GM13977 (cell line): ENCODE measurements at places on chromosomes 16 and 17.

GRCh38 chr16:57343221-57343620, 15.4 kb upstream of the CCL22 start:
- no peak for DNase-seq

GRCh38 chr16:3113765-3114479, 1.5 kb downstream of the ZNF205 start:
- DNase-seq: no peak

DNA sequence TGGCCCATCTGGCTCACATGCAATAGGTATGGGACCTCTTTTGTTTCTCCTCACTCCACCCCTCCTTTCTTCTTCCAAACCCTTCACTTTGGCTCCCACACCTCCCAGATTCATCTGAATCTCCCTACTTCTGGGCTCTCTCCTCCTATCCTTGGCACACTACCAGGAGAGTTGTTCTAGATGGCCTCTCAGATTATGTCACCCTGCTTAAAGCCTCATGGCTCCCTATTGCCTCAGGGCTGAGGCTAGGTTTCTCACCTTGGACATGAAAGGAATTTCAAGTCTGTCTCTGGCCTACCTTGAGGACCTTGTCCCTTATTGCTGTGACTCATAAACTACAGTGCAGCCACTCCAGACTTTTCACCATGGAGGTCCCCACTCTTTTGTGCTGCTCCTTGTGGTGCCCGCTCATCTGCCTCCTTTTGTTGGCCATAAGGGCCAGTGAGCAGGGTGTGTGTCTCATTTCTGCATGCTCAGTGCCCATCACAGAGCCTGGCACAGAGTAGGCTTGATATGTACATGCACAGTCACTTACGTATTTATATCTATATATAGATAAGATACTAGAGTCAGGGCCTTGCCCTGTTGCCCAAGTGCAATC, 1.0 kb upstream of the MFAP4 start:
- DNase-seq: no peak

DNA sequence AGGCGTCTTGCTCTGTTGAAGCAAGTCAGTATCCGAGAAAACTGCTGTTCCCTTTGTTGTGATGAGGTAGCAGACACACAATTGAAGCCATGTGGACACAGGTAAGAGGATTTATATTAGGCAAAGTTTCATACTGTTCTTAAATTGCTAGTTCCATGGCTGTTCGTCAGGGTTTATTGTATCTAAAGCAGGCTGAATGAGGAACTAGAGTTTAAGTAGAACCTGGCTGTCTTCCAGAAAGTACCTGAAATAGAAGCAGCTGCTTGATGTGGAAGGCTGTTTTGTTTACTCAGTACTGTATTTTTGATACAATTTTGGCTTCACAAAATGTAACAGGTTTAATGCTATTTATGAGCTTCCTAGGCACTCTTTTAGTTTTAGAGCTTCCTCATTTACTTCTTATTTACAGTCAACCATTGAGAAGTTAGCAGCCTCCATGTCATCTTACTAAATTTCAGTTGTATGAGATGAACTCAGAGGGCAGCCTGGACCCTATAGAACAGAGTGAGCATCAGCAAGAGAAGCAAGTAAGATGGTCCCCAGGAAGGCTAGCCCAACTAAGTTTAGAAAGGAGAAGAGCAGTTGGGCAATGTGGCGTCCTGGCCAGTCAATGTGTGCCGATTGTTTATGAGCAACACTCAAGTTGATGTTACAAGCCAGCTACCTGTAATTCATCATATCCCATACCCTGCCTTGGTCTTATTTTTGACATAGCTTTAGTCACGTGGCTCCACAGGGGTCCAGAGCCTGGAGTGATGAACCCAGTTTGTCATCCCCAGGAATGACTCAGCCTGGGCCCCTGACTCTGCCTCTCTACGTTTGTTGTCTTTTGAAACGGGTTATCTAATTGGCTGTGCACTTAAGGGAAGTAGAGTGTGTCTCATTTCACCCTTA, 9.7 kb upstream of the ARL2BP start:
- no peak for DNase-seq

GRCh38 chr17:9926150-9926804, 21.2 kb upstream of the RCVRN start:
- DNase-seq: no peak

DNA sequence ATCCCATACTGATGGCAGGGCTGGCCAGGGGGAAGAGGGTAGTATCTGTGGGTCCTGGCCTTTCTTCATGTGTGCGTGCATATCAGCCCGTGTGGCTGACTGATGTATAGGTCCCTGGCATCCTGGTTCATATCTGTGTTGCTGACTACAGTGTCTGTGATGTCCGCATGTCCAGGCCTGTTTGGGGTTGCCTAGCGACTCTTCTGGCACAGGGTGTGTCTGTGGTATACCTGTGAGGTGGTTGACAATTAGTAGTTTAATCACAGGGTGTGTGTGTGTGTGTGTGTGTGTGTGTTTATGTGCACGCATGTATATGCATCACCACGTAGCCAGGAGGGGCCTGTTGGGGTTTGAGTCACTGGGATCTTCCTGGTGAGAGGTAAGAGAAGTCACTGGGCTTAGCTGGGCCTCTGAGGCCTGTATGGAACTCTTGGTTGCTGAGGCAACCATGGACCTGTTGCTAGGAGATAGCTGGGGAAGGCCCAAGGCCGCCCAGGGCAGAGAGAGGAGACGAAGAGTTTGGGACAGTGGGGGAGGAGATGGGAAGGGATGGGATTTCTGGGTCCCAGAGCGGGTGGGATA, 603 bp upstream of the TMEM95 start:
- DNase-seq: no peak

DNA sequence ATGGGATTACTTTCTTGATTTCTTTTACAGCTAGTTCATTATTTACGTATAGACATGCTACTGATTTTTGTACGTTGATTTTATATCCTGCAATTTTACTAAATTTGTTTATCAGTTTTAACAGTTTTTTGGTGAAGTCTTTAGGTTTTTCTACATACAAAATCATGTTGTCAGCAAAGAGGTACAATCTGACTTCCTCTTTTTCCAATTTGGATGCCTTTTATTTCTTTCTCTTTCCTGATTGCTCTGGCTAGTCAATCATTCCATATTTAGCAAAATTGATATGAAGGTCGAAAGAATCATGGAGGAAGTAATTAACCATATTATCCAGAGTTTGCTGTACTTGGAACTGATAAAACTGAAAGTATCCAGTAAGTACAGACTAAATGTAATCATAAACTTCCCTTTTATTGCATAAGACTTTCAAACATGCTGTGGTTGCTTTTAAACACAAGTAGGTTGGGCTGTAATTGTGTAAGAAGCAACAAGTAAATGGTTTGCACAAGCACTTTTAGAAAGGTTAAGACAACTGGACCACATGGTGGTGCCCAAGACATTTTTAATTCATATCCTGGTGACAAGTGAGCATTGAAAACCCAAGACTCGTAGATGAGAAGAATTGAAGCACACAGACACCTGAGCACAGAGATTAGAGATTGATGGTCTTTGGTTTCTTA, 8.4 kb downstream of the GDE1 start:
- no peak for DNase-seq

DNA sequence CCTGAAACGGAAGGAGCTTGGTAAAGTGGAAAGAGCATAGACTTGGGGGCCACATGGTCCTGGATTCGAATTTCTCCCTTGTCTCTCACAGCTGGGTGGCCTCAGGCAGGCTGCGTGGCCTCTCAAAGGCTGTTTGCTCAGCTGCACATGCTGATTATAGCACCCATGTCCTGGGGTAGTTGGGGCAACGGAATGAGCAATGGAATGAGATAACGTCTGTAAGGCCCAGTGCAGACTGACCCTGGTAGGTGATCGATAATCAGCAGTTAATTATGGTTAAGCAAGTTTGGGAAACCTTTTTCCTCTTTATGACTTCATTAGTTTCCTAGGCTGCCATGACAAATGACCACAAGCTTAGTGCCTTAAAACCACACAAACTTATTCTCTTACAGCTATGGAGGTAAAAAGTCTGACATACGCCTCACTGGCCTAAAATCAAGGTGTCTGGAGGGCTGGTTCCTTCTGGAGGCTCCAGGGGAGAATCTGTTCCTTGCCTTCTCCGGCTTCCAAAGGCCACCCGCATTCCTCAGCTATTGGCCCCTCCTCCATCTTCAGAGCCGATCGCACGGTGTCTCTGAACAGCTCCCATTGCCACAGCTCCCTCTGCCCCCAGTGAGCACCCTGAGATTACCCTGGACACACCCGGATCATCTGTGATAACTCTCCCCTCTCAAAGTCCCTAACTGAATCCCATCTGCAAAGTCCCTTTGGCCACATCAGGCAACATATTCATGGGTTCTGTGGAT, 294.9 kb upstream of the FOXF1 start:
- no peak for DNase-seq

DNA sequence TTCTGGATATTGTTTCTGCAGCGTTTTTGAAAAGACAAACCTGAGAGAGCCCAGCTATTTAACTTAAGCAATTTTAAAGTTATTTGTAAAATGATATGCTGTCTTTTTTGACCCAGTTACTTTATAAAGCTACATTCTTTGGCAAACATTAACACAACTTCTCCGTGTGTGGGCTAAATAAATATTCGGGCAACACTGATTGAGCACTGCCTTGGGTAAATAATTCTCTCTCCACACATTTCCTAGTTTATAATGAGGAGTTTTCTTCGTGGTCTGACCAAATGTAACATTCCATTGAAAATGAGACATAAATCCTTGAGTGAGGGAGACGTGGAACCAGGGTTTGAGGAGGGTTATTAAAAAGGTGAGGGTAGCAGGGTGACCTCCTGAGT, 142.8 kb downstream of the WWOX start:
- no peak for DNase-seq

DNA sequence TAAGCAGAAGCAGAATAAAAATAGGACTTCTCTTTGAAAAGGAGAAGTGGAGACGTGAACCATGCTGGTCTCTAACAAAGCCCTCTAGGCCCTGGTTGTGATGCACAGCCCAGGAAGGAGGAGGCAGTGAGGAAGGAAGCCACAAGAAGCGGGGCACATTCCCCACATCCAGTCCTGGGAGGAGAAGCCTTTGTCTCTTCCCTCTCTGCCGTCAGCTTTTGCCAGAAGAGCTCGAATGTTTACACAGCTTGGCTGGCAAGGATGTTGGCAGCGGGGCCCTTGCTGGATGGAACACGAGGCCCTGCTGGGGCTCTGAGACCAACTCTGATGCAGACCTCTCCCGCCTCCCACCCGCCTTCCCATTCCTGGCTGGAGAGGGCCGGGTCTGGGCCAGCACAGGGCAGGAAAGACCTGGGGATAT, 91.3 kb downstream of the MAF start:
- no peak for DNase-seq

DNA sequence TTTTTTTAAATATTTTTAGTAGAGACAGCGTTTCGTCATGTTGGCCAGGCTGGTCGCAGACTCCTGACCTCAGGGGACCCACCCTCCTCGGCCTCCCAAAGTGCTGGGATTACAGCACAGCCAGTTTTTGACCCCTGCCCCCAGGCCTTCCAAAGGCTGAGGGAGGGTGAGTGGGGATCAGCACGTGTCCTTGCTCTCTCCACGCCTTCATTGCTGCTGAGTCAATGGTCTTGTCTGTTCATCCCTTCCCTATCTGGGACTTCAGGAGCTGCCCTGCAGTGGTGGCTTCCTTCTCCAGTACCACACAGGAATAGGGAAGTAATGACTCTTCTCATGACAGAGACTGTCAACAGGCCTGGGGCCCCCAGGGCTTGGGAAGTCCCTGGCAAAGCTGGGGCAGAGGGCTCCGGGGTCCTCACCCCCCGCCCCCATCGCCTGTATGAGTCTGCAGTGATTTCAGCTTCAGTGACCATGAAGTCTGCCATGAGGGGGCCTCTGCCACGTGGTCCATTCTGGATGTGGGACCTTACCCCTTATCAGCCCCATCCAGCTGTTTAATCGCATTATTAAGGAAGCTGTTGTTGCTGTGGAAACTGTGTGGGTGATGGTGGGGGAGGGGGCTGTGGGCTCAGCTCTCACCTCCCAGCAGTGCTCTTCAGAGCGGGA, 6.1 kb downstream of the ABCC3 start:
- DNase-seq: no peak

GRCh38 chr17:59756236-59756818, 48.9 kb downstream of the VMP1 start:
- no peak for DNase-seq

DNA sequence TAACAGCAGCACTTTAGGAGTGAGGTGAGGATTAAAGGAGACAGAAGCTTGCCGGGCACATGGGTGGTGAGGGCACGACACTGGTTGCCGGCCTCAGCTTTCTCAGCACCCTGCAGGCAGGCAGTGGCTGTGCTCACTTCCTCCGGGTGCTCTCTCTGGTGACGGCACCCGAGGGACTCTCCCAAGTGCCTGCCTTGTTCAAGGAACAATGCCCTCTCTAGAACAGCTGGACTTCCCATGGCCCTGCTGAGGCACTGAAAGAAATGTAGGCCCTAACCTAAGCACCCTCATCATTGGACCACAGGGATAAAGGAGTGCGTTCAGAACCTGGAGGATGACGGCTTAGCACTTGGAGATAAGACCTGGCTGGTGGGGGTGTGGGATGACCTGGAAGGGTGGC, 72.7 kb downstream of the N4BP1 start:
- DNase-seq: no peak

GRCh38 chr16:76164970-76165558, 112.1 kb upstream of the CNTNAP4 start:
- DNase-seq: no peak

DNA sequence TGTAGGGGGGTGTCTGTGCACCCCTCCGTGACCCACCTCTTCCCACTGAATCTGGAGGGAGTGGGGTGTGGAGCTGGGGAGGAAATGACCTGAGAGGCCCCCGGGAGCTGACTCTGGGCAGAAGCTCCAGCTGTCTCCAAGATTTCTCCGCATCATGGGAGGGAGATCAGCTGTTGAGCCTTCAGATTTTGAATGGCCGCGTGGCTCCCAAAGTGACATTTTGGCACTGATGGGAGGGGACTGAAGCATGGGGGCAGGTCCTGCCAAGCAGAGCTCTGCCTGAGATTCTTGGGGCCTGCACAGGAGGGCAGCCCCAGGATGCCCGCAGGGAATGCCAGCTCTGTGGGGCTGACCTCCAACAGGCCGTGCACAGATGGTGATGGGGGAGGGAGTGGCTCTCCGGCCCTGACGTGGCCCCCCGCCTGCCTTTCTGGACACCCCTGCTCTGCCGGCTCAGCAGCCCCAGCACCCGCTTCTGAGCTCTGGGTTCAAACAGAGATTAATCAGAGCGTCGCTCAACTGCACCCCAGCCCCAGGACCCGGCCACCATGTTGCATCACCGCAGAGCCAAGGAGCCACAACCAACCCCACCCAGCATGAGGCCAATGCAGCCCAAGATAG, 25.3 kb upstream of the UBE2I start:
- DNase-seq: no peak

DNA sequence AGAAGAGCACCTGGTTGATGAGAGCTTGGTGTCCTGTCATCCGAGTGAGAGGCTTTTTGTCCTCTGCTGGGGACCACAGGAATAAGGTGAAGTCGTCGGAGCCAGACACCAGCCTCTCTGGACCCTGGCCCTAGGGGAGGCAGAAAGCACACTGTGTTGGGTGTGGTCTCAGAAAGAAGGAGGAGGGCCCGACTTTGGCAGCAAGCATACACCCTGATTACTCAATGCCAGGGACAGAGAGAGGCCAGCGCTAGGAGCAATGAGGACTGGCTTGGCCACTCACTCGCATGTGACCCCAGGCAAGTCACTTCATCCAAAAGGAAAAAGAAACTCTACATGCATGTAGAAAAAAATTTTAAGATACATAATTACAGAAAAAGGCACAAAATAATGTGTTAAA, 6.8 kb downstream of the NLE1 start:
- DNase-seq: no peak
